ENCODE measurements at places on chromosomes 2 and 18. TPM values are rescaled to one million over a fixed set of nuclear protein-coding genes. Genes with fewer than 3 reads are reported as not detected.

Gene SAG
- total RNA-seq, result not detected

Gene ALS2
- 10.5 TPM for total RNA-seq

Gene SPATA3
- 0.76 TPM for total RNA-seq

Gene OBSL1
- total RNA-seq, result 1.3 TPM

GRCh38 chr2:18703555-18703954 lies 114.2 kb upstream of the NT5C1B start:
- H3K27ac ChIP-seq, result no peak overlapping the region
- H3K4me1 ChIP-seq, result no peaks in the 10 kb centered on the region

DNA sequence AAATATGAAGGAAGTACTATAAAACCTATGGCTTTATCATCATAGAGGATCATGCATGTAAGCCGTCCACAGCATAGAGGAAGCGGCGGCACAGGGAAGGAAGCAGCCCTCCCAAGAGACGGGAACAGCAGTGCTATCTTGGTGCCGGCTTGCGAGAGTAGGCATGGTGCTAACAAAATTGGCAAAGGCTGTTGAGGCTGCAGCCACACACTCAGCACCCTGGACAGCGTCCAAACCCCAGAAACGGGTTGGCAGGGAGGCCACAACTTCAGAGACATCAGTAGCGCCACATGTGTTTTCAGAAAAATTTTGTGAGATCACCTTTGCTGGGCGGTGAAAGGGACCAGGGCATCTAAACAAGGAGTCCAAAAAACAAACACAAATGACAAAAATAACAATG lies 37.7 kb downstream of the NETO1 start:
- H3K4me3 ChIP-seq, result no peak overlapping the region
- H3K27ac ChIP-seq, result no peak overlapping the region
- H3K27me3 ChIP-seq, result no peaks in the 10 kb centered on the region
- no peaks in the 10 kb centered on the region for H3K36me3 ChIP-seq
- H3K4me1 ChIP-seq, result no peaks in the 10 kb centered on the region

DNA sequence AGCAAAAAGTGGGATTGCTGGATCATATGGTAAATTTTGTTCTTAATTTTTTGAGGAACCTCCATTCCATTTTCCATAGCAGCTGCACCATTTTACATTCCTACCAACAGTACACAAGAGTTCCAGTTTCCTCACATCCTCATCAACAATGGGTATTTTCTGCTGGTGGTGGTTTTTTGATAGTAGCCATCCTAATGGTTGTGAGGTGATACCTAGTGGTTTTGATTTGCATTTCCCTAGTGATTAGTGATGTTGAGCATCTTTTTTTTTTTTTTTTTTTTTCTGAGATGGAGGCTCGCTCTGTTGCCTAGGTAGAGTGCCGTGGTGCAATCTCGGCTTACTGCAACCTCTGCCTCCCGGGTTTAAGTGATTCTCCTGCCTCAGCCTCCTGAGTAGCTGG lies 30.5 kb downstream of the METTL21A start:
- peak overlapping the region; percentile 5 for H3K27ac ChIP-seq
- H3K27me3 ChIP-seq, result no peaks in the 10 kb centered on the region
- peaks cover 49% of the 10 kb centered on the region for H3K36me3 ChIP-seq
- H3K4me3 ChIP-seq, result no peak overlapping the region

- peaks cover 62% of the 10 kb centered on the region for H3K36me3 ChIP-seq
- peaks cover 78% of the 10 kb centered on the region for H3K4me1 ChIP-seq
- H3K27me3 ChIP-seq, result no peaks in the 10 kb centered on the region
- no peak for DNase-seq
- H3K4me3 ChIP-seq, result peak overlapping the region; percentile 55
- H3K27ac ChIP-seq, result peak overlapping the region; percentile 94
These were observed 49.7 kb downstream of the ARL4C start for GRCh38 chr2:234447189-234447588.

GRCh38 chr2:30545875-30546274 lies 98.8 kb downstream of the LCLAT1 start:
- no peak overlapping the region for H3K27ac ChIP-seq
- H3K4me1 ChIP-seq, result peaks cover 15% of the 10 kb centered on the region
- no peak for DNase-seq

DNA sequence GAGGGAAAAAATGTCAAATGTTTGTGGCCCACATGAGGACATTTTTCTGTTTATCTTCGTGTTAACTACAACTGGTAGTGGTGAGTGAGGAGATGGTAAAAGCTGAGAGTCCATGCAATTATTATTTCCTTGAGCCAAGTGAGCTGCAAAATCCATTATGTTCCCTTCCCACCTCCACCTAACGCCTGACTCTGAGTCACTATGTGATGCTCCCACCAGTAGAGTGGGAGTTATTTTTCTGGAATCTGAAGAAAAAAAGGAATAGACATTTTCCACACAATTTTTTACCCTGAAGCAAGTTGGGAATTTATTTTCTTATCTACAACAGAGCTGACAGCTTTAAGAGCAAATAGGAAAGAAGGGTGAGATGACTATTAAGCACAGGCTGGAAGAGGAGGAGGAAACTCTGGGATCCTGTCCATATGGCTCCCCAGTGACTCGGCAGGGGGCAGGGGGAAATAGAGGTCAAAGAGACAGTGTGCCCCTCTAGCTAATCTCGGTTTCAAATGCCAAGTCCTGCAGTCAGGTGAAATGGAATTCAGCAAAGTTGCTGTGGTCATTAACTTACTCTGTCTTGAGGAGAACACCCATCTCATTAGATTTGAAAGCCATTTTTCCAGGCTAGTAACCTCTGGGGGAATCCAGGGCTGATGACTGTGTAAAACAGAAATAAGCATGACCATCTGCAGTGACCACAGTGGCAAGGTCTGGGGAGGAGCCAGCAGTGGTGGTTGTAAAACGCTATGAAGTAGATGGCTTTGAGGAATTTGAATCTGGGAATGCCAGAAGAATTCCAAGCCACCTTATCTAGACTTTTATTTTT lies 463.9 kb downstream of the STK39 start:
- H3K36me3 ChIP-seq, result no peaks in the 10 kb centered on the region
- H3K27me3 ChIP-seq, result no peaks in the 10 kb centered on the region
- H3K4me1 ChIP-seq, result no peaks in the 10 kb centered on the region
- no peak overlapping the region for H3K27ac ChIP-seq
- DNase-seq, result no peak

GRCh38 chr18:30675493-30675892 lies 367.0 kb downstream of the DSC3 start:
- DNase-seq, result no peak
- no peaks in the 10 kb centered on the region for H3K27me3 ChIP-seq
- no peaks in the 10 kb centered on the region for H3K36me3 ChIP-seq
- H3K4me1 ChIP-seq, result no peaks in the 10 kb centered on the region

- DNase-seq, result no peak
- H3K27me3 ChIP-seq, result no peaks in the 10 kb centered on the region
- peaks cover 61% of the 10 kb centered on the region for H3K4me1 ChIP-seq
- peak overlapping the region; percentile 11 for H3K27ac ChIP-seq
- H3K36me3 ChIP-seq, result peaks cover 24% of the 10 kb centered on the region
These were observed 24.7 kb downstream of the DGKD start for GRCh38 chr2:233379034-233379433.

GRCh38 chr18:48643262-48643661 lies 104.4 kb downstream of the CTIF start:
- H3K4me3 ChIP-seq, result no peak overlapping the region
- DNase-seq, result no peak
- no peaks in the 10 kb centered on the region for H3K27me3 ChIP-seq
- H3K4me1 ChIP-seq, result no peaks in the 10 kb centered on the region
- H3K36me3 ChIP-seq, result no peaks in the 10 kb centered on the region
- H3K27ac ChIP-seq, result no peak overlapping the region

DNA sequence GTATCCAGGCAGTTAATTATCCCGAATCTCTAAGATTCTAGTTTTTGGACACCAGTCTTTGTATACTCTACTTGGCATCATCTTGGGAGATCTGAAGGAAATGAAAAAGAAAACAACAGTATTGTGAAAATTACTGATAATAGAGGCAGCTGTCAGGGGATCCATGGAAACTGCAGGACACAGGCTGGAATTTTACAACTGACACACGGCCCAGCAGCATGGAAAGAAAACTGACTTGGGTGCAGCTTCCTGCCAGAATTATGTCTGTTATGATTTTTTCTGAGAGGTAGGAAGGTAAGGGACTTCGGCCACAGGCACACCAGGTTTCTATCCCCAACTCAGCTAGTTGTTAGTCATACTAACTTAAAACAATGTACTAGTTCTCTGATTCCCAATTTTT lies 57.7 kb upstream of the ERBB4 start:
- no peaks in the 10 kb centered on the region for H3K4me1 ChIP-seq
- H3K4me3 ChIP-seq, result no peak overlapping the region
- H3K27ac ChIP-seq, result no peak overlapping the region
- H3K36me3 ChIP-seq, result no peaks in the 10 kb centered on the region

DNA sequence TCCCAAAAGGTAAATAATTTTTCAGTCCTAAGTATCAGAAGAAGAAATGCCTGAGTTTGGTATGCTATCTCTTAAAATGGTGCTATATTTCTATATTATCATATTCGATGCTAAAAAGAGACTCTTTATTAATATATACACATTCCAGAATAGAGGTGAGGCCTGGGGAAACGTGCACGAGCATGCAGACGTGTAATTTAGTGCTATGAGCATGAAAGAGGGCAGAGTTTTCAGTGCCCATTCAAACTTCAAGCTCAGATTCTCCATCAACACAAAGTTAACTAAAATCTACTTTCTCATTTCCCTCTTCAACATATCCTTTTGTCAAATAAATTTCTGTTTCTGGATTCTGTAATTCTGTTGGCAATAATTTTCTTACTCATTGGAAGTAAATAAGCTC lies 5.7 kb upstream of the COBLL1 start:
- no peak for DNase-seq
- H3K27ac ChIP-seq, result no peak overlapping the region
- peaks cover 15% of the 10 kb centered on the region for H3K27me3 ChIP-seq
- H3K4me1 ChIP-seq, result no peaks in the 10 kb centered on the region
- H3K4me3 ChIP-seq, result no peak overlapping the region
- H3K36me3 ChIP-seq, result no peaks in the 10 kb centered on the region

- DNase-seq, result no peak
- no peaks in the 10 kb centered on the region for H3K36me3 ChIP-seq
- no peaks in the 10 kb centered on the region for H3K4me1 ChIP-seq
- no peak overlapping the region for H3K4me3 ChIP-seq
These were observed 9.5 kb upstream of the SMARCAL1 start for GRCh38 chr2:216402751-216403150.

- no peak overlapping the region for H3K27ac ChIP-seq
- DNase-seq, result no peak
- peaks cover 16% of the 10 kb centered on the region for H3K4me1 ChIP-seq
- peaks cover 13% of the 10 kb centered on the region for H3K36me3 ChIP-seq
These were observed 44.7 kb downstream of the FAM210A start for GRCh38 chr18:13681701-13682100.

DNA sequence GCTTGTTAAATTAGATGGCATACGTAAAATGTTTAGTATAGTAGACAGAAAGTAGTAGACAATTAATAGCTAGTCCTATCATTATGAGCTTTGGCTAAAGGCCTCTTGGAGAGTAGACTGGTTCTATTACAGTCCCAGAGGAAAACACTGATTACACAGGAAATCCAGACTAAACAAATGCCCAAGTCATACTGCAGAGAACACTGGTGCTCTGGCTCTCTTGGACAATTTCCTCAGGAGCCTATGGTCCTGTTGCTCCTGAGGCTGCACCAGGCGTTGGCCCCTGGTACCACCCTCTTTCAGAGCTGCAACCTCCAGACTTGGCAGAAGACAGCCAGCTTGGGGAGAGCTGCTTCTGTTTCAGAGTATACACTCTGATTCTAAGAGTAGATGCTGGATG lies 41.8 kb downstream of the STAT1 start:
- peaks cover 38% of the 10 kb centered on the region for H3K4me1 ChIP-seq
- no peak overlapping the region for H3K4me3 ChIP-seq
- H3K36me3 ChIP-seq, result peaks cover 84% of the 10 kb centered on the region
- DNase-seq, result no peak

DNA sequence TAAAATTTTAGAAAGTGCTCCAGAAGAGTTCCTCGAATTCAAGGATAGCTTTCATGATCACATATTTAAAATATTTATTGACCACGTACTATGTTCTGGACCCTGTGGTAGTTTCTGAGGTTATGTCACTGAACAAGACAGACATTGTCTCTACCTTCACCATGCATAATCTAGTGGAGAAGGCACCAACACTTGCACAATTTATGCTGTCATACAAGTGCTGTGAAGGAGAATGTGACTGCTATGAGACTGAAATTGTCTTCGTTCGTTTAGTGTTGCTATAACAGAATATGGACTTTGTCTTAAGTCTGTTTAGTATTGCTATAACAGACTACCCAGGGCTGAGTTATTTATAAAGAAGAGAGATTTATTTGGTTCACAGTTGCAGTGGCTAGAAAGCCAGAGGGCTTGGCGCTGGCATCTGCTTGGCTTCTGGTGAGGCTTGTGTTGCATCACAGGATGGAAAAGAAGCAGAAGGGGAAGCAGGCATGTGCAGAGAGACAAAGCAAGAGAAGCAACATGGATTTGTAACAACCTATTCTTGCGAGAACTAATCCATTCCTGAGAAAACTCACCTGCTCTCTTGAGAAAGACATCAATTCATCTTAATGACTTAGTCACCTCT lies 50.0 kb upstream of the RFX8 start:
- no peak for DNase-seq
- no peaks in the 10 kb centered on the region for H3K36me3 ChIP-seq
- peaks cover 3% of the 10 kb centered on the region for H3K4me1 ChIP-seq
- H3K27ac ChIP-seq, result no peak overlapping the region

GRCh38 chr2:121063471-121063870 lies 221.5 kb downstream of the TFCP2L1 start:
- H3K36me3 ChIP-seq, result no peaks in the 10 kb centered on the region
- H3K27me3 ChIP-seq, result peaks cover 1% of the 10 kb centered on the region
- DNase-seq, result no peak
- no peak overlapping the region for H3K4me3 ChIP-seq
- H3K27ac ChIP-seq, result no peak overlapping the region

DNA sequence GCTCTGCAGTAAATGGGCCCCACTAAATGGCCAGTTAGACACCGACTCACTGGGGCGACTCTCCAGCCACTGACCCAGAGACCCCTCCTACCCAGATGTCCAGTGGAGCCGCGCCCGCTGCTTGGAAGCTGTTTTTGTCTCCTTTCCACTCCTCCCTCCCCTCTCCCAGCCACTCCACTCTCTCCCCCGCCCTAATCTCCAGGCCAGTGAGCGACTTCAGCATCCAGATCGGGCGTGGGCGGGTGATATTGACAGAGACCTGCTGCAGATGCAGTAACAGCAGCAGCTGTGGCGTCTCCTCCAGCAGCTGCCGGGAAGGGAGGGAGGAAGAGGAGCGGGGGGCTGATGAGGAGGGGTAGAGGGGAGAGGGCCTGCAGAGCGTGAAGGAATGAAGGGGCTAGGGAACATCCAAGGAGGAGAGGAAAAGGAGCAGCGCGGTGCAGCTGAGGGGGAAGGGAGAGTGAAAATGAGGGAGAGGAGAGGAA lies at the start of gene SCN7A:
Gene SCN7A (minus strand): TSS at position 110 of the 485 bp plus-strand sequence. CDS start 16,553 bp downstream, outside the sequence.
- H3K36me3 ChIP-seq, result no peaks in the 10 kb centered on the region
- H3K4me3 ChIP-seq, result no peak within 1 kb of the TSS
- H3K27me3 ChIP-seq, result peaks cover 3% of the 10 kb centered on the region
- no peaks in the 10 kb centered on the region for H3K4me1 ChIP-seq
- no peak within 1 kb of the TSS for H3K27ac ChIP-seq
- peak; percentile 45 for DNase-seq

Measured in activated CD8-positive, alpha-beta T cell treated with anti-CD3 and anti-CD28 coated beads for 36 hours (primary cell).